Thoracic aorta (tissue), 2 donors: ENCODE measurements at places on chromosomes 13 and 19.

- no peak for DNase-seq
Measured at GRCh38 chr13:97332742-97333141, 101.2 kb upstream of the RAP2A start.

DNA sequence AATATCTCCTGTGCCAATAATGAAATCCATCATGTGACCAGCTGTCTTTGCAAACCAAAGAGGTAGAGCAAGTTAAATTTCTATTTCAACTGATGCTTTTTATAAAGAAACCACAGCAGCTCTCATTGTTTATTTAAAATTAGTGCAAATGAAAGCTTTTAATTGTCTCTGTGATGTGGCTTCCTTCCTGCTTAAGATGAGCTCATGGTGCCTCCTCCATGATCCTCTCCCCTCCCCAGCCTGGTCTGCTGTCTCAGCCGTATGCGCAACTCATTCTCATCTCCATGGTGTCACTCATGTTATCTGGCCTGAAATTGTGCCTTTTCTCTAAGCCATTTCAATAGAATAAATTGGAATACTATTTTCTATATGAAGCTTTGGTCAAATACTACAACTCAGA, 270.6 kb downstream of the FGF14 start:
- DNase-seq: no peak

DNA sequence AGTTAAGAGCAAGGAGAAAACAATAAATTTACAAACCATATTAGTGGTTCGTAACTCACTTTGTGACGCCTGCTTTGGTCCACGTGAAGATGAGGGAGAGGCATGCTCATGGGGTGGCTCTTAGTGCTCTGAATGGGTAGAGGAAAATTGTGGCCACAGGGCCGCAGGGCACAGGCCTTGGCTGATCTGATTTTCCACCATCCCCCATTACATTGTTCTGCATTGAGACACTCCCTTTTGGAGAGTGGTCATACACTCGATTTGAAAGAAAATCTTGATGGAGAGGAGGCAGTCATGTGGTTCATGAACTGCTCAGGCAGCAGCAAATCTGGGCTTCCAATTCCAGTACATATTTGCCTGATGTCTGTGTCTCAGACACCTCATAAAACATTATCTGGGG, 815.2 kb downstream of the UQCRFS1 start:
- DNase-seq: no peak

- DNase-seq: no peak
Measured at GRCh38 chr13:98913741-98914140, 64.1 kb downstream of the DOCK9 start.

DNA sequence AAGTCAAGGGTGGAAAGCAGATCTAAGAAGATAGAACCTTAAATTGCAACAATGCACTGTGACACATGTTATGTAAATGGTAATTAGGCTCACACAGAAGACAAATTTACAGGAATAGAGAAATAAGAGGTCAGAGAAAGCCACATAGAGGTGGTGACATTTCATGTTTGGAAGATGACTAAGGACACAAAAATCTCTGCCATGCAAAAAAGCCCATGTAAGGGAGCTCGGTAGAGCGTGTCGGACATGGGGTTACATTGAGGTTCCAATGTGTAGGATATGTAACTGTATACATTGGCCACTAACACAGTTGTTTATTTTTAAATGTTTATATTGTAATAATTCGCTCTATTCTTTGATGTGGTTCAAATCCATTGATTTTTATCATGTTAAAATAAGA, 33.7 kb downstream of the SUGT1 start:
- DNase-seq: no peak

DNA sequence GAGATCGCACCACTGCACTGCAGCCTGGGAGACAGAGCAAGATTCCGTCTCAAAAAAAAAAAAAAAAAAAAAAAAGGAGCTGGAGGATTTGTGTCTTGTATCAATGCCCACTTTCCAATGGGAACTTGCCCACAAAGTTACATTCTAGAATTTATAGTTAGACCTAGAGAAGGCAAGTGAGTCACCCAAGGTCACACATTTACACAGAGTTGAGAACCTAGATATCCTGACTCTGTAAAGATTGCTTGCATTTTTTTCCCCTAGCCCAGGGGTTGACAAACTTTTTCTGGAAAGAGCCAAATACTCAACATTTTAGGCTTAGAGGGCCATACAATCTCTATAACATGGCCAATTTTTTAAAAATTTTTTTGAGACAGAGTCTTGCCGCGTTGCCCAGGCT, 7.7 kb upstream of the BRD4 start:
- DNase-seq: no peak
